ENCODE measurements at places on chromosomes 1 and 21.

GRCh38 chr21:43826623-43826974, 37.2 kb downstream of the RRP1 start:
- no peak for DNase-seq

DNA sequence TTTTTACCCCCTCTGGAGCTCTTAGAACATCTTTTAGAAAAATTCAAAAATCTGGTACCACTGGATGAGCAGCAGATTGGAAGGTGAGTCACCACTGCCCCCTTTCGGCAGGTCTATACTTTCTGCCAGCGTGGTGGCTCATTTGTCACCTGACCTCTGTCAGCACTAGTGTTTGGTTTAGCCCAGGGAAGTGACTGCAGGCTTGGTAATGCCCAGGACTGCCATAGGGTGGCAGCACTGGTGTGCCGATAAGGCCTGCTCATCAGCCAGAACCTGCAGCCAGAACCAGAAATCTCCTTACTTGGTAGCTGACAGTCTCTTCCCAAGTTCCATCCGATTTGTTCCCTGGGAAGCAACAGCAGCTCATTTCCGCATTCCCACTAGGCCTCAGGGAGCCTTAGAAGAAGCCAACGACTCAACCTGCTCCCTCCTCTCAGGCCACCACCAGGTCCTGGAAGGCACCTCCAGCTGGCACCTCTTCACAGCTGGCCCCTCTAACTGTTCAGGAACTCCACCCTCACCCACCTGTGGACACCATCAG, 6.8 kb downstream of the SMIM12 start:
- DNase-seq, result peak; percentile 98

DNA sequence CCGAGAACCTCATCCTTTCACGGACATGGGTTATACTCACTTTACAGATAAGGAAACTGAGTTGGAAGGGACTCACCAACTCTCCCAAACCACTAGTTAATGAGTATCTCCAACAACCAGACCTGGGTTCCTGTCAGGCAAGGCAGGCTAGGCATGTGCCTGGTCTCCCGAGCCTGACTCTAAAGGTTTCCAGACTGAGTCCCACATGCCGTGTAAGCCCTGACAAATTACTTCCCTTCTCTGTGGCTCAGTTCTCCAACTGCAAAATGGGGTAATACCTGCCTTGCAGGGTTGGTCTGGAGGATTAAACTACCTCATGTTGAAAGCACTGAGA, 34.3 kb downstream of the SSBP3 start:
- DNase-seq, result no peak

DNA sequence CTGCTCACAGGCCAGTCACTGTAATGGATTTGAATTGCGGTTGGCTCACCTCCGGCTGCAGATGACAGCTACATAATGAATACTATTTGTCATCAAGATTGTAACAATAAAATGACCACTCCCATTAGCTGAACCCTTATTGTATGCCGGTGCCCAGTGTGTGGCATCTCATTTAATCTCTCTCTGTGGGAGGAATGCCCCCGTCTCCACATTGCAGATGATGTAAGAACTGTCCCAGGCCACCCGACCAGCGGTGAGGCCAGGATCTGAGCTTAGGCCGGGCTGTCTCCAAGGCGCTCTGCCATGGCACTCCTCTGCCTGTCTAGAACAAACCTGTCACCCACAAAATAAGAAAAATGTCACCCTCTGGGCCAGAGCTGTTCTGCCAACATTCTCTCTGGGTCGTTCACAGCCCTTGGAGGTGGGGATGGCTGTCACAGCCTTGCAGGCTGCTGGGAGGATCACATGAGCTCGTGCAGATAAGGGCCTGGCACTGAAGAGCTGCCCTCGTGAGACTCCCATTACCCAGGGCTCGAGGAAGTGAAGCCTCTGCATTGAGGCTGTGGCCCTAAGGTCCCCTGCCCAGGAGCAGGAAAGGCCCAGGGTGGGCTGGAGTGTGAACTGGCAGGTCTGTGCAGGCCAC, 52.7 kb downstream of the ECE1 start:
- no peak for DNase-seq

DNA sequence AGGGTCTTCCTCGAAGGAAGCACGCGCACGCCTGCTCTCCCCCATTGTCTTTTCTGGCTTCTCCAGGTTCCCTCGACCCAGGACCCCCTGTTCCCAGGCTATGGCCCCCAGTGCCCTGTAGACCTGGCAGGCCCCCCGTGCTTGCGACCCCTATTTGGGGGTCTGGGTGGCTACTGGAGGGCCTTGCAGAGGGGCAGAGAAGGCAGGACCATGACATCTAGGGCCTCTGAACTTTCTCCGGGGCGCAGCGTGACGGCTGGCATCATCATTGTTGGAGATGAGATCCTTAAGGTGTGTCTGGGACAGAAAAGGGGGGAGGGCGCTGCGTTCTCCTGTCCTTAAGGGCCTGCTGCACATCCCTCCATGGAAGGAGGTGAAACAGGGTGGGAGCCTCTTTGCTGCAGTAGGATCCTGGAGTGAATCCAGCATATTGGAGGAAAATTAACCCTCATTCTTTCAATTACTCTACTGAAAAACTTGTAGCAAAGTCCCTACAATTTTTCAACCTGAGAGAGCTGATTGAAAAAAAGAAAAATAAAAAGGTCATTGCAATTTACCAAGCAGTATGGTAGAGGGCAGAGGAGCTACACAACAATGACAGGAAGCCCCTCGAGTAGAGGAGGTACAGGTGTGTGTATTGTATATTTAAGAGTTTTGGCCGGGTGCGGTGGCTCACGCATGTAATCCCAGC, 777 bp downstream of the FLAD1 start:
- no peak for DNase-seq

GRCh38 chr1:15886611-15887167, 39.2 kb downstream of the SPEN start:
- no peak for DNase-seq

DNA sequence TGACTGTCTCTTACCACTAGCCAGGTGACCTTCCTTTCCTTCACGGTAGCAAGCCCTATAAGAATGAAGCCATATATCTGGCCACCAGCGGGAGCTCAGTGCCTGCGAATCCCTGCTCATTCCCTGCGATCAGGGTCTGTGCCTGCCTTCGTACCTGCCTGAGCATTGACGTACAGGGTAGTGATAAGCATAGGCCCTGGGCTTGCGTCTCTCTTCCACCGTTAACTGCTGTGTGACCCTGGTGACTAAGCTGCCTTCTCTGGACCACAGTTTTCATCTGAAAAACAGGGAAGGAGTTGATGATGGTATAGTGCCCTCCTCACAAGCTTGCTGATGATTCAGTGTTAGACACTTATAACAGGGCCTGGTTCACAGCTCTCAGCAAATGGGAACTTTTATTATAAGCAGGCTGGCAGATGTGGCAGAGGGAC, 4.1 kb downstream of the ZC3H12A start:
- peak; percentile 54 for DNase-seq

DNA sequence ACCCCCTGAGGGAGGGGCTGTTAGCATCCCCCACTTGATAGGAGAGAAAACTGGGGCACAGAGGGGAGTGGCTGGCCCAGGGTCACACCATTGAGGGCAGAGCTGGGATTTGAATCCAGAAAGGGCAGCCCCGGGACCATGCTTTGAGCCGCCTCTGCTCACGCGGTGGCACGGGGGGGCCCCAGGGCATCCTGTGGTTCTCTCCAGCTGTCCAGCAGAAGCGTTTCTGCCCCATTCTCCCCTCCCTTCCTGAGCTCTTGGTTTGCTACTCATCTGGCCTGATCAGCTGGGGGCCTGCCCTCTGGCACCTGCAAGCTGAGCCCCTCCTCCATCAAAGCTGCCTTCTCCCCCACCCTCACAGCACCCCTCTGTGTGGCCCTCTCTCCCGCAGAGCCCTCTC, 37.5 kb downstream of the FBXO2 start:
- no peak for DNase-seq

- peak; percentile 4 for DNase-seq
These were observed 24.4 kb downstream of the BRWD1 start for GRCh38 chr21:39288987-39289386.

DNA sequence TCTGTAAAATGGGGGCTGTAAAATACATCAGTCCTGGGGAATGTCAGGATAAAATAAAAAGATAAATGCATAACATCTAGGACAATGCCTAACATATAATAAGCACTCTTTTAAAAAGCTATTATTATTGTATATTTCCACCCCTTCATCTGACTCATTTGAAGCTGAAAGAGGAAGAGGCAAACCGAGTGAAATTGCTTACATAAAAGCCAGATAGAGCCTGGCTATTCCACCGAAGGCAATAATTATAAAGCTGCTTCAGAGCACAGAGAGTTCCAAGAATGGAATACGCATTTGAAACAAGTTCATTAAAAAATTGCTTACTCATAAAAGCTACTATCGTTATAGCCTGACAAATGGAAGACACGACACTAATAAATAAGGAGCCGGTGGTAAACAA, 186.1 kb upstream of the CAMK1G start:
- DNase-seq, result no peak

DNA sequence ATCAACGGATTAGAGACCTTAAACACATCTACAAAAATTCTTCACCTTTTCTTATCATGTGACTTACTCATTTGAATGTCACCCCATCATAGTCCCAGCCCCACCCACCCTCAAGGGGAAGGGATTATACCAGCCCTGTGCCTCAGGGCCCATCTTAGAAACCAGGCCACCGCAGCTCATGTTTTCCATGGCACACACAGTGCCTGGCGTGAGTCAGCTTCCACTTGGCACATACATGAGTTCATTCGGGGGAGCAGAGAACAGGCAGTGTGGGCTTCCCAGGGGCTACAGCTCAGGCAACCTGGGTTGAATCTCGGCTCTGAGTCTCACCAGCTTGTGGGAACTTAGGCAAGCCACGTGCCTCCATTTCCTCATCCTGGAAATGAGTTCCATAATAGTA, 310.6 kb downstream of the NPHP4 start:
- DNase-seq, result no peak

- DNase-seq, result no peak
These were observed at the start of gene ARHGAP30 for GRCh38 chr1:161069731-161070270. Gene ARHGAP30 (minus strand): TSS chr1:161069891. CDS start chr1:161069624, 267 bp downstream.

GRCh38 chr21:42319376-42319775, 4.2 kb upstream of the TFF3 start:
- no peak for DNase-seq

- peak; percentile 91 for DNase-seq
These were observed 838.2 kb upstream of the B3GALT2 start for GRCh38 chr1:194024659-194025058.

GRCh38 chr21:27257908-27258556, 291.1 kb upstream of the ADAMTS5 start:
- no peak for DNase-seq

- DNase-seq, result no peak
These were observed 29.2 kb upstream of the TSNAX start for GRCh38 chr1:231499148-231499763.

GRCh38 chr1:145979746-145980456, 15.4 kb downstream of the POLR3GL start:
- DNase-seq, result peak; percentile 58

DNA sequence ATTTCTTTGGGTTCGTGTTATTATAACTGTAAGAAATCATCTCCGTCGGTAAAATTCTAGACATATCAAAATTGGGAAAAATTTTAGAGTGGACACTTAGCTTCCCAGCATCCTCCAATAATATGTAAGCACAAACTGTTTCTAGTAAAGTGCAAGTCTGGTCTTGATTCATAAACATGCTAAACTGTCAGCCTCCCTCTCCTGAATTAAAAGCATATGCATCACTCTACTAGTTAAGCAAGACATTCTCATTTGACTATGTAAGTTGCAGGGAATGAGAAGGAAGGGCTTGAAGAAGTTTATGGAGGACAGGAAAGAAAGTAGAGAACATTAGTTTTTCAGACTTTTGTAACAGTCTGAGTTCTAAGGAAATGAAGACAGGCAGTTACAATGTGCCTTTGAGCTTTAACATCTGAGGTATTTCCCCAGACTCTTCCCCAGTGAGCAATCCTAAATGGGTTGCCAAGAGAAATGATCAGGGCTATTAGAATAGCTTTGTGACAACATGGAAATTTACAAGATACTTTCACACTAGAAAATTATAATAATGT, 90.0 kb downstream of the TYW3 start:
- DNase-seq, result no peak

GRCh38 chr1:116345011-116345410, 28.0 kb upstream of the ATP1A1 start:
- no peak for DNase-seq

GRCh38 chr1:1360506-1361169, 2.3 kb upstream of the MXRA8 start:
- DNase-seq, result peak; percentile 86

DNA sequence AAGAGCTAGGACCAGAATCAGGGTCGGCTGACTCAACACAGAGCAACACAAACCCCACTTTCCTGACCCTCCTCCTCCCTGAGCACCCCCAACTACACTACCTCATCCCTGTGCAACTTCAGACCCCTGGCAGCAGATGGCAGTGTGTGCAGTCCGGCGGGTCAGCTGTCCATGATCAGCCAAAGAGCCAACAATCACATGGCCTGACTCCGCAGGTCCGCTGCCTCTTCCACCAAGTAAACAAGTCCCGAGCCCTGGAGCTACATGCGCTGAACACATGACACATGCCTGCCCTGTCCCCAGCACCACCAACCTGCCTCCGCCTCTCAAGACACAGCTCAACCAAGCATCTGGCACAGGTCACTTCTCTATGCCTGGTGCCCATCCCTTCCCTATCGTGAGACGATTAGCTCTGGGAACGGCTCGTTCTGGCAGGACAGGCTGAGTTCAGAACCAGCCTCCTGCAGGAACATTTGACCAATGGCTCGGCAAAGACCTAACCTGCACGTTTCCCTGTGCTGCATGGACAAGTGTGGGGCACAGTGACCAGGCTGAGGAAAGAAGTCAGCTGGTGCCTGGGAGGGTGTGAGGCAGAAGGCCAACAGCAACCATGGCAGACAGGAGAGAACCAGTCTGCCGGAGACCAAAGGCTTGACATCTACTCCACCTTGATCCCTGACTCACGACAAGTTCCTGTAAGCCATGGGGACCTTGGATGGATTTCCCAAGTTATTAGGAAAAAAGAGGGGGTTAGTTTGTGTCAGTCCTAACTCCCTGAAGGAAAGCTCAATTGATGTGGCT, 60.3 kb downstream of the CD46 start:
- DNase-seq, result peak; percentile 60

- DNase-seq, result peak; percentile 77
These were observed 7.2 kb upstream of the FBXO28 start for GRCh38 chr1:224106568-224107281.

DNA sequence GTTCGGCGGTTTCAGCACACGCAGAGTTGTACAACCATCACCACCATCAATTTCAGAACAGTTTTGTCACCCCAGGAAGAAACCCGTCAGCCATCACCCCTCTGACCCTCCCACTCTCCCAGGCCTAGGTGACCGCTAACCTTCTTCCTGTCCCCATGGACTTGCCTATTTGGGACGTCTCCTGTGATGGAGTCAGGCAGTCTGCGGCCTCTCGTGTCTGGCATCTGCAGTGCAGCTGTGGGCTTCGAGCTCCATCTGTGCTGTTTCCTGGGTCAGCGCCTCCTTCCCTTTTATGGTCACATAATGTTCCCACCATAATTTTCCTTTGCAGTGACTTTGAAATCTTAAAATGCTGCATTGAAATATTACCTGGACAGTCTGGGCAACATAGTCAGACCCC, 24.4 kb downstream of the SLC45A1 start:
- DNase-seq, result peak; percentile 70

GRCh38 chr1:109880971-109881894, 29.4 kb upstream of the CSF1 start:
- DNase-seq, result no peak

All from choroid plexus epithelial cell (primary cell).